ENCODE measurements at places on chromosomes 11 and 22.

DNA sequence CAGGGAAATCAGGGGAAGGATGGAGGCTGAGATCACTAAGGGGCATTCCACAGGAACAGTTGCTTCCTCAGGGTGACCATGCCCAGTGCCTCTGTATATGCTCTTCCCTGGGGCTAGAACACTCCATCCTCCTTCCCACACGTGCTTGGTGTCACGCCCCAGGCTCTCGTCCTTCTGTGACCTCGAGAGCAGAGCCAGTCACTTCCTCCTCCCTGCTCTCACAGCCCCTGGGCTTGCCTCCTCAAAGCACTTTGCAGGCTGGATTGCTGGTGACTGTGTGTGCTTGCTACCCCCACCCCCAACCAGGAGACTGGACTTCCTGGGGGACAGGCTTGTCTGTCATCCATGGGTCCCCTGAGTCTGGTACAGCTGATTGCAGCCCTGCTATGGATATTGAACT lies 56.5 kb upstream of the AMPD3 start:
- no peak for DNase-seq

DNA sequence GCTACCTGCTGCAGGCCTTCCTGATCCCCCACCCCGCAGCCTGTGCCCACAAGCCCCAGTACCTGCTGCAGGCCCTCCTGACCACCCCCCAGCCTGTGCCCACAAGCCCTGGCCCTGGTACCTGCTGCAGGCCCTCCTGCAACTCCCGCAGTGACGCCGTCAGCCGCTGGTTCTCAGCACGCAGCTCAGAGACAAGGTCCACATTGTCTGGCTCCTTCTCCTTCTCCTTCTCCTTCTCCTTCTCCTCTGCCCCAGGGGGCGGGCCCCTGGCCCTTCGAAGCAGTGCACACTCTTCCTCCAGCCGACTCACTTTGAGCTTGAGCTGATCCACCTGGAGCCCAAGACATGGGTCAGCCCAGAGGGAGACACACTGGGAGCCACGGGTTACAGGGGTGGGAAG lies 9.1 kb downstream of the CARD10 start:
- DNase-seq: no peak

DNA sequence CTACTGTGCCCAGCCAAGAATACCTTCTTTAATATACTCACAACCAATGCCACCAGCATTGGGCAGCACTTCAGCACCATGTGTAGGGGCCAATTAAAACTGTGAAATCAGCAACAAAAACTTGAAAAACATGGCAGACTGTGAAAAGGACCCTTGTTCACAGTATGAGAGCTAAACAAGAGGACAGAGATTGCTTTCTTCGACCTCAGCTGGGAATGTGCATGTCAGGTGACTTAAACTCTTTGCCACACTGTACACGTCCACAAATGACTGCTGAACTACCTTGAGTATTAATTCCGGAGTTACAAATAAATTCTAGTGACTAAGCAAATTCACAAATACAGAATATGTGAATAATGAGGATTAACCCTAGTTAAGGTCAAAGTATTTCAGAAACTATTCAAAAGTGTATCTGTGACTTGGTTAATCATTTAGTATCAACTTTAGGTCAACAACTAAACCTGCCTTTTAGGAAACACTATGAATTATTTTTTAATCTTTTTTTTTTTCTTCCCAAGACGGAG lies 33.0 kb downstream of the DDX6 start:
- DNase-seq: no peak

- no peak for DNase-seq
These were observed 846.2 kb downstream of the BRD1 start for GRCh38 chr22:48981371-48982061.
